CD8-positive, alpha-beta memory T cell (primary cell): ENCODE measurements at places on chromosomes 3 and 15. TPM values are rescaled to one million over a fixed set of nuclear protein-coding genes. Genes with fewer than 3 reads are reported as not detected.

DNA sequence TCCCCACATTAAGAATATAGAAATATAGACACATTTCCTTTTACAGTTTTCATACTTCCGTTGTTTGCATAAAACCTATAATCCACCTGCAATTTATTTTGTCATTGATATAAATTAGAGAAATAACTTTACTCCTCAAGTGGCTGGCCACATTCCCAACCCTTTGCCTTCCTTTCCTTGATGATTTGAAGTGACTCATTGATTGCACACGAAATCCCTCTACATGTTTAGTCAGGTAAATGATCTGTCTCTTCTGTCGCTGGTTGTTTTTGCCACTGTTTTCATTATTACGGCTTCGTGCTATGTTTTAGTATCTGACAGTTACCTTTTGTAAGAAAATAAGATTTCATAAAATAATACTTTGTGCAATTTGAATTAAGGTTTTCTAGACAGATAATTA, 272.2 kb upstream of the NR2E3 start:
- DNase-seq, result no peak

- DNase-seq, result no peak
Measured at GRCh38 chr3:4824926-4825325, 154.3 kb upstream of the BHLHE40 start.

GRCh38 chr3:61805510-61806080, 244.2 kb downstream of the PTPRG start:
- no peak for DNase-seq

- DNase-seq, result no peak
Measured at GRCh38 chr15:89999676-90000185, 1.4 kb upstream of the ZNF710 start.

GRCh38 chr3:22981166-22981565, 222.0 kb upstream of the UBE2E2 start:
- no peak for DNase-seq

- DNase-seq, result no peak
Measured at GRCh38 chr3:177563243-177563780, 366.0 kb upstream of the TBL1XR1 start.

- no peak for DNase-seq
Measured at GRCh38 chr3:143307613-143308183, 188.1 kb downstream of the CHST2 start.

DNA sequence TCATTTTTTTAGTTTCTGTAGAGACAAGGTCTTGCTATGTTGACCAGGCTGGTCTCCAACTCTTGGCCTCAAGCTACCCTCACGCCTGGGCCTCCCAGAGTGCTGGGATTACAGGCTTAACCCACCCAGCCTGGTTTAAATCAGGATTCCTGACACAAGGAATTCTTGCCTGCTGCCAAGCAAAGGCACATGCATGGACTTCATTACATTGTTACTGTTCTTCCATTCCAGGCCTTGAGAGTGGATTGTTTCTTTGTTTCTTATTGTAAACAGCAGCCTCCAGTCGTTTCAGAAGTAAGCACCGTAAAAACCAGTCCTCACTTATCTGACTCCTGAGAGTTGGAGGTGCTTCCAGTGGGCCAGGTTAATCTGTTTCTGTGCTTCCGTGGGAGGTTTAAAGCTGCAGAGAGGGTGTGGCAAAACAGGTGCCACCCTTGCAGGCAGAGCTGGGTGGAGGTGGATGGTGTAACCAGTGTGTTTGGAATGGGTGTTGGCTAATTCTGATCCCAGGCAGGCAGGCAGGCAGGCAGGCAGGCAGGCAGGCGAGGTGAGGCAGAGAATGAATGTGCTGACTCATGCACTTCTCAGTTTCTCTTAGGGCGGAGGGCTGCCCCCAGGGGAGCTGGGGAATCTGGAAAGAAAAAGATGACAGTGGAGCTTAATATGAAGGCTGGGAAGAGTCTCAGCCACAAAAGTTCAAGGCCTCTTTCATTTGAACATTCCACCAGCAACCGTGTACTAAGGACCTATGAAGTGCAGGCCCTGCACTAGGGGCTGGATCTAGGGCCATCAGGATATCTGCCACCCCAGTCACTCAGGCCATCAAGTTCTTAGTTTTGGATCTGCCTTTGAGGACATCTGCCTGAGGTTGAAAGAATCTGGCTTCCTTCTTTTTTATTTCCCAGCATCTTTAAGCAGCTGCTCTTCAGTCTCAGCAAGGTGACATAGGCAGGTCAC, 37.0 kb upstream of the CDCP1 start:
- DNase-seq, result no peak

DNA sequence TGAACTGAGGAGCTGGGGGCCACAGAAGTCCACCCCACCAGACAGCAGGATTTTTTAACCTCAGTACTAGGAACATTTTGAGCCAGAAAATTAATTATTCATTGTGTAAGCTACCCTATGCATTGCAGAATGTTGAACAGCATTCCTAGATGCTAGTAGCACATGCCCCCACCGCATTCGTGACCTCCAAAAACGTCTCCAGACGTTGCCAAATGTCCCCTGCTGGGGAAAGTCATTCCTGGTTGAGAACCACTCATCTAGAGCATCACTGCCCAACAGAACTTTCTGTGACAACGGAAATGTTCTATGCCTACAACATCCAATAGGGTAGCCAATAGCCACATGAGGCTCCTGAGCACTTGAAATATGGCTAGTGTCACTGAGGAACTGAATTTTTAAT, 333.5 kb downstream of the FOXP1 start:
- no peak for DNase-seq

GRCh38 chr3:159879598-159879997, 109.0 kb upstream of the IL12A start:
- DNase-seq, result no peak

GRCh38 chr15:80093854-80094418, 34.5 kb downstream of the ZFAND6 start:
- no peak for DNase-seq

GRCh38 chr15:100596792-100597191, 5.2 kb downstream of the LINS1 start:
- peak; percentile 86 for DNase-seq

GRCh38 chr15:35933531-35933930, 387.6 kb upstream of the DPH6 start:
- no peak for DNase-seq

DNA sequence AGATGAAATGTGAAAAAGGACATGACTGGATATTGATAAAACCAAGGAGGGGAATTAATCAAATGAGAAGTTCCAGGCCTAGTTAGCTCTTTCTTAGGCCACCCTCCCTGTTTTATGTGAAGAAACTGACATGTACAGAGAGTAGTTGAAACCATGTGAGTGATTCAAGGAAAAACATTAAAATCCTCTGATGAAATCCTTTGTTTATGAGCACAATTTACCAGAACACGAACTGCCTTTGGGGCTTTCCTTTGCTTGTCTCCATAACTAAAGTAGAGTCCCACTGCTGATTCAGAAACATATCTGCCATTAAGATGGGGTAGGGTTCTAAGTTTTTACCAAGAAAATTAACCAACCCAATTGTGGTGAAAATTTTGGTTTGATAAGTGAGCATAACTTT, 558.3 kb downstream of the NR2F2 start:
- no peak for DNase-seq

DNA sequence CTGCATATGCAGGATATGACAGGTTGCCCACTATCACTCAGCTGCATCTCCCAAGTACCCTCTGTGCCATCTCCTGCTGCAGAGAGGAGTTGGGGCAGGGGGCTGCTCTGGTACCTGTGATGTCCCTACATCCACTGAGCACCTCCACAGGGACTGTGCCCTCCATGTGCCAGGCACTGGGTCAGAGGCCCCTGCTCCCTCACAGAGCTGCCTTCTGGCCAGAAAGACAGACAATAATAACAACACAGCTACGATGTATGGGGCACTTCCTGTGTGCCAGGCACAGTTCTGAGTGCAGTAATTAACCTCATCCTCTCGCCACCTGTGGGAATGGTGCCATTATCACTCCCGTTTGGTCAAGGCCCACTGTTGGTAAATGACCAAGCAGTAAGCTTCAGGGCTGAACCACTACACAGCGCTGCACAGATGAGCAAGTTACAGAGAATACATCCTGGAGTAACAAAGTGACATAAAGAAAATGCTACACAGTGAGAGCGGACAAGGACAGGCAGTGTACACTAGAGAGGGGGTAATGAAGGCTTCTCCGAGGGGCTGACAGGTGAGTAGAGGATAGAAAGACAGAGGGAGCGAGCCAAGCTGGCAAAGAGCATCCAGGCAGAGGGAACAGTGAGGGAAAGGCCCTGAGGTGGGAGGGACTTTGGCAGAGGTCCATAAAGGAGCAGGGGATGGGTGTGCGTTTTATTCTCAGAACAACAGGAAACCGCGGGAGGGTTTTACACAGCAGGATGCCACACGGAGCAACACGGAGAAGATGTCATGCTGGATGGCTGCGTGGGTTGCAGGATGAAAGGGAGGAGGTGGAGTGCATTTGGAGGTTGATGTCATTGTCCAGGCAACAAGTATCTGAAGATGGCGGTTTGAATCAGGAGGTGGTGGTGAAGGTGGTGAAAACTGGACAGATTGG, 13.6 kb downstream of the WNT7A start:
- no peak for DNase-seq

GRCh38 chr15:68775671-68776476, 44.8 kb downstream of the ANP32A start:
- no peak for DNase-seq

DNA sequence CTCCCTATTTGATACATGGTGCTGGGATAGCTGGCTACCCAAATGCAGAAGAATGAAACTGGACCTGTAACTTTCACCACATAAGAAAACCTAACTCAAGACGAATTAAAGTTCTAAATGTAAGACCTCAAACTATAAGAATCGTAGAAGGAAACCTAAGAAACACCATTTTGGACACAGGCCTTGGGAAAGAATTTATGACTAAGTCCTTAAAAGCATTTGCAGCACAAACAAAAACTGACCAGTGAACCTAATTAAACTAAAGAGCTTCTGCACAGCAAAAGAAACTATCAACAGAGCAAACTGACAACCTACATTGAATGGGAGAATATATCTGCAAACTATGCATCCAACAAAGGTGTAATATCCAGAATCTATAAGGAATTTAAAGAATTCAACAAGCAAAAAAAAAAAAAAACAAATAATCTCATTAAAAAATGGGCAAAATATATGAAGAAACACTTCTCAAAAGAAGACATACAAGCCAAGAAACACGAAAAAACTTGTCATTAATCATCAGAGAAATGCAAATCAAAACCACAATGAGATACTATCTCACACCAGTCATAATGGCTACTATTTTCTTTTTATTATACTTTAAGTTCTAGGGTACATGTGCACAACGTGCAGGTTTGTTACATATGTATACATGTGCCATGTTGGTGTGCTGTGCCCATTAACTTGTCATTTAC, 37.0 kb downstream of the HDGFL3 start:
- DNase-seq, result no peak

DNA sequence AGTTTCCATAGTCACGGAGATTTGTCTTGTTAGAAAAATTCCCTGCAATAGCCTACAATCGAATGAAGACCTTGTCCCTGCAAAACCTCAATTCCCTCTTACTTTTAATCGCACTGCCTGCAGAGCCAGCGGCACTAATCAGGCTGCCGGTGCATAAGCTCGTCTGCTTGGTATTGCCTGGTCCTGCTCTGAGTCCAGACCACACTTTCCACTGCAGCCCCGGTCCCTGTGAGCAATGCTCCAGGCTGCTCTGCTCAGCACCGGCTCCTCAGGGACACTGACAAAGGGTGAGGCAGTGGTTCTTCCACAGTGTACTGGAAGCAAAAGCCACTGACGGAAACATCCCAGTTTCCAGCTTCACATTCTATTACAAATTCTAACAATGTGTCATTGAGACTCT, 164.3 kb downstream of the OCA2 start:
- DNase-seq, result no peak

- DNase-seq, result no peak
Measured at GRCh38 chr15:37572401-37572800, 362.0 kb upstream of the TMCO5A start.

DNA sequence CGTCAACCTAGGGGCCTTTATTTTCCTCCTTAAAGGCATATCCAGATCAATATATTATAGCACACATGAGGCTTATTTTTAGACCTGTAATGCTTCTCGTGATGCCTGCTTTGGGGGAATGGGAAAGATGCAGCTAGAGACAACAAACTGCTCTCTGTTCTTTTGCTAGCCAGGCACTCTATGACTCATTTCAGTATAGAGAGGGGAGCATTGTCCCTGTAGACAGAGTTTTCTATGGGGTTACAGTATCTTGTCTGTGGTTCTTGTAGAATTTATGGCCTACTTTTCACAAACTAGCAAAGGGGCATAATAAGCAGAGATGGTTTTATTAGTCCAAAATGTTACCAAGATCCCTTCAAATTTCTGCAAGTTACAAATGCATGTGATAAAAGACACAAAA, 305.6 kb downstream of the LSAMP start:
- no peak for DNase-seq

GRCh38 chr15:40338041-40338657, 2.6 kb downstream of the CCDC9B start:
- peak; percentile 62 for DNase-seq

- DNase-seq, result no peak
Measured at GRCh38 chr15:50624616-50625168, 61.9 kb downstream of the TRPM7 start.

- DNase-seq, result no peak
Measured at GRCh38 chr3:180048840-180049239, 12.1 kb upstream of the PEX5L start.

DNA sequence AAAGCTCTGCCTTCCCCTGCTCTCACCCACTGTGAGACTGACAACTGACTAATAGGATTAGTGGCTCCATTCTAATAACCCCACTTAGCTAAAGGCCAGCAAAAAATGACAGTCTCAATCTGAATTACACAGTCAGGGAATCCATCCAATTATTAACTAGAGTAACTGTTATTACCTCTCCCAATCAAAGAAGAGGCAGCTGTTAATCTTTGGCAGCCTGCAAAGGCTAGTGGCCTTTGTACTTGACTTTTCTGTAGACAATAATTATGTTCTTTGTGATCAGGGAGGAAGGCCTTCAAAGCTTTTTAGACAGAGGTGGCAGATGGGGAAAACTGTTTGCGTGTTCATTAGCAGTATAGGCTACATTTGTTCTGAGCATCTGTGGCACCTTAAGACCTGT, 177.7 kb downstream of the ISL2 start:
- no peak for DNase-seq

GRCh38 chr3:73787620-73788019, 162.9 kb upstream of the PDZRN3 start:
- DNase-seq, result no peak

- no peak for DNase-seq
Measured at GRCh38 chr3:72006631-72007556, 221.9 kb upstream of the PROK2 start.

Gene INSYN1
- not detected for total RNA-seq

Gene IMPG2
- total RNA-seq, result 0.20 TPM

Gene ALDH1A3
- not detected for total RNA-seq

Gene WWTR1
- total RNA-seq, result 0.98 TPM

Gene ALG3
- 61.4 TPM for total RNA-seq

Gene FSD2
- total RNA-seq, result not detected

Gene WDR49
- 0.35 TPM for total RNA-seq

Gene CCDC50
- 11.9 TPM for total RNA-seq

Gene TRANK1
- total RNA-seq, result 12.7 TPM

Gene ADCY5
- total RNA-seq, result 0.16 TPM

Gene CXCR6
- 5.9 TPM for total RNA-seq

Gene KCTD6
- 5.9 TPM for total RNA-seq

Gene TMEM40
- not detected for total RNA-seq

Gene PIERCE2
- not detected for total RNA-seq

Gene POTEB2
- total RNA-seq, result not detected

Gene KCNMB2
- not detected for total RNA-seq

Gene ANKRD34C
- total RNA-seq, result not detected

Gene GUCA1C
- total RNA-seq, result not detected

Gene HRH1
- 0.53 TPM for total RNA-seq

Gene ZNF148
- total RNA-seq, result 39.3 TPM

Gene OR5K2
- total RNA-seq, result not detected
